Iris pigment epithelial cell (primary cell): ENCODE measurements at places on chromosomes 2 and 18.

- DNase-seq = no peak
These were observed 63.7 kb upstream of the TFPI start for GRCh38 chr2:187617905-187618304.

DNA sequence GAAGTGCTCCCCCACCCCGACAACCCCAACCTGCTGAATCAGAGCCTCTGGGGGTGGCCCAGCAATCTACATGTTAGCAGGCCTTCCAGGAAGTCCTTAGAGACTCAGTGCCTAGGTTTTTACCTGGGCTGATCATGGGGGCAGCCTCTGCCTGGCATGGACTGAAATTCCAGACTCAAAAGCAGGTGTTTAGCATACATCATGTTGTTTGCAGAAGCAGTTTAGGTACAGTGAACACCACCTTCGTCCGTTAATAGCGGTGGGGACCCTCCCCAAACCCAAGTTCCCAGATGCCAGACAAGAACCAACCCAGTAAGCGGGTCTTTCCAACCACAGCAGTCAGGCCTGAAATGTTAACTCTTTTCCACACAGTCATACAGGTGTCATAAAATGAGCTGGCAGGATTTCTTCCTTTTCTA, 26.4 kb upstream of the GALR1 start:
- DNase-seq = no peak

DNA sequence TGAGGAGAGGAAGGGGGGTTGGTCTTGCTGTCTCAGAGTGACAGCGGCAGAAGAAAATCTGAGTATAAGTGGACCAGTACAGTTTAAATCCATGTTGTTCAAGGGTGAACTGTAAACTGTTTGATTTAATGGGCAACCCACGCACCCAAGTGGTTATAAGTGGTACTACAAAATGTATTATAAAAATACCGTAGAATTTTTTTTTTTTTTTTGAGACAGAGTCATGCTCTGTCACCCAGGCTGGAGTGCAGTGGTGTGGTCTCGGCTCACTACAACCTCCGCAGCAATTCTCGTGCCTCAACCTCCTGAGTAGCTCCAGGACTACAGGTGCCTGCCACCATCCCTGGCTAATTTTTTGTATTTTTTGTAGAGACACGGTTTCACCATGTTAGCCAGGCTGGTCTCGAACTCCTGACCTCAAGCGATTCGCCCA, 2.1 kb upstream of the CHCHD5 start:
- DNase-seq = peak; percentile 60

DNA sequence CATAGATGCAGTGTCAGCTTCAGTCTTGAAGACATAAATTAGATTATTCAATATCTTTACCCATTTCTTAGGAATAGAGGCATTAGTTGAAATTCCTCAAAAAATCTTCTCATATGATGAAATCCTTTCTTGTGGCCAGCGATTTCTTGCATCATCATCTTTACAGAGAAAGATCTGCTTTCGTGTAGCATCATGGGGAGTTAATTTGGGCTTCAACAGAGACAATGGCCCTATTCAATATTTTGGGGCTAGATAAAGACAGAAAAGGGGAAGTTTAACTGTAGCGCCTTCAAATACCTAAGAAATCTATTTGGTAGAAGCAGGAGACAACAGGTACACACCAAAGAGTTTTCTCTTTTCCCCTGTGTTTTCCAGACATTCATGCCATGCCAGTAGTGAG, 73.8 kb downstream of the TGFA start:
- no peak for DNase-seq

DNA sequence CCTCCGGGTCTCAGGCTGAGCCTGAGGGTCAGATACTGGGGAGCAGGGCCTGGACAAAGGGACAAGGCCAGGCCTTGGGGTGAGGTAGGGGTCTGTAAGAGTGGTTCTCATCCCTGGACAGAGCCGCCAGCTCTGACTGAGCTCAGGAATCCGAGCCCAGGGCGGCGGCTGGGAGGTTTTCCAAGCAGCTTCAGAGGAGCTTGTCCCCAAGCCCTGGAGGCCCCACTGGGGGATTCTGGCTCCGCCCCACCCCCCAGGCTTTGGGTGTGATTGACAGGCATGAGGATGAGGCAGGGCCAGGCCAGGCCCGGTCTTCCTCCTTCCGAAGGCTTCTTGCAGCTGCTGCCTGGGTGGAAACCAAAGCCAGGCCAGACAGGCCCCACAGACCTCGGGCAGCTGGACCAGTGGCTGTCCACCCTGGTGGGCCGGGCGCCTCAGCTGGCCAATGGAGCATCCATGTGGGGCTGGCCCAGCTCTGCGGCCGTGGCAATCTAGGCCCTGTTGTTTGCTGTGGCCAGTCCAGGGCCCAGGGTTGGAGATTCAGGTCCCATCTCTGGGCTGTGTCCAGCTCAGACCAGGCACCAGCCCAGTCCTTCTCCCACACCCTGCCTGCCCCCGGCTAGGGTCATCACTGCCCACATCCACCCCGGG, 23.1 kb upstream of the GPC1 start:
- DNase-seq = no peak
